ENCODE measurements at places on chromosomes 13 and 19. TPM values are rescaled to one million over a fixed set of nuclear protein-coding genes. Genes with fewer than 3 reads are reported as not detected.

Gene CPB2
- 0.34 TPM for polyA plus RNA-seq

Gene IL12RB1
- polyA plus RNA-seq: 0.81 TPM

Gene ZIM2
- polyA plus RNA-seq: 2.9 TPM

DNA sequence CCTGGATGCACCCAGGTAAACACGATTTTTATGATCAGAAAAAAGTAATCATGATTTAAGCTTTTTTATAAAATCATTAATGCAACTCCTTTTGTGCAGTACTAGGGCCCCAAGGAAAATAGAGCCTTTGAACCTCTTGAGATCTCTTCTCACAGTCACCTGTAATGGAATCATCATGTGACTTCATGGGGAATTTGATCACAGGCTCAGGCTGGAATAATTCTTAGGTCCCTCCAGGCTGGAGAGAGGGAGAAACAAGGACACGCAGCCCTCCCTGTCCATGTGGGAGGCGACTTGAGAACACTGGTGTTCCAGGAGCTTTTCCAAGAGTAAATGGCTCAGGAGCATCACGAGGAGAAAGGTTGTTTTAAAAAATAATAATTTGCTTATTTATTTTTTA, 156.1 kb downstream of the NUFIP1 start:
- no peak for DNase-seq

GRCh38 chr13:98364179-98364578, 187.1 kb upstream of the RNF113B start:
- no peak for DNase-seq
